Thymus (tissue), 14 donors: ENCODE measurements at places on chromosomes 3 and 15. TPM values are rescaled to one million over a fixed set of nuclear protein-coding genes. Genes with fewer than 3 reads are reported as not detected.

DNA sequence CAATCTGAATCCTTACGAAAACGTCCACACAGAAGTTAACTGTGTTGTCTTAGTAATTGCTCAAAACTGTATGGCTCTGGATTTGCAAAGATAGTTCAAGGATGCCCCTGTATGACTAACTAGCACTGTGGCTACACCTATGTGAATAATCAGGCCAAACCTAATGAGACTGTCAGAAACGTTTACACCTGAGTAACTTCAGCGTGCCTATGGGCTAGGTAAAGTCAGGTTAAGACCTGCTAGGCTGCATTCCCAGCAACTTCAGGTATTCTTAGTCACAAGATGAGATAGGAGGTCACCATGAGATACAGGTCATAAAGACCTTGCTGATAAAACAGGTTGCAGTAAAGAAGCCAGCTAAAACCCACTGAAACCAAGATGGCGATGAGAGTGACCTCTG, 87.8 kb upstream of the PLXND1 start:
- no peak for DNase-seq
- H3K4me3 ChIP-seq = no peak overlapping the region
- no peak overlapping the region for H3K27ac ChIP-seq
- H3K27me3 ChIP-seq = no peaks in the 10 kb centered on the region
- peaks cover 6% of the 10 kb centered on the region for H3K36me3 ChIP-seq

DNA sequence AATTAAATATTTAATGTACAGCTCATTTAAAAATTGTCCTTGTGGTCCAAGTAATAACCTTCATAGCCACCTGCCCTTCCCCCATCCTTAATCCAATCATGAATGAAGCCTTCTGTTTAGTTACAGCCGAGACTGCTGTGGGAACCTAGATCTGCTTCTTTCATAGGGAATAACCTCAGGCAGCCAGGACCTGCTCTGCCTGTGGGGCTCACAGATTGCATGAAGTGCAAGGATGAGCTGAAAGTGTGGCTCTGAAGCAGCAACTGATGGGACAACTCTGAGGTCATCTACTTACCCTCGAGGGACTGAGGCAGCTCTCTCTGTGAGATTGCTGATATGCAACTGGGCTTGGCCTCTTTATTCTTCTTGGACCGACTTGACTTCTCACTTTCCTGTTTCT, 169.8 kb downstream of the POTEB3 start:
- H3K4me3 ChIP-seq = no peak overlapping the region
- no peak overlapping the region for H3K27ac ChIP-seq
- no peaks in the 10 kb centered on the region for H3K36me3 ChIP-seq
- no peaks in the 10 kb centered on the region for H3K27me3 ChIP-seq

GRCh38 chr3:16319307-16319706, 54.3 kb downstream of the OXNAD1 start:
- peaks cover 98% of the 10 kb centered on the region for H3K36me3 ChIP-seq
- DNase-seq = no peak
- no peak overlapping the region for H3K4me3 ChIP-seq
- no peak overlapping the region for H3K27ac ChIP-seq
- H3K27me3 ChIP-seq = no peaks in the 10 kb centered on the region

- H3K27me3 ChIP-seq = no peaks in the 10 kb centered on the region
- DNase-seq = no peak
- H3K36me3 ChIP-seq = no peaks in the 10 kb centered on the region
- no peak overlapping the region for H3K4me3 ChIP-seq
- H3K4me1 ChIP-seq = no peaks in the 10 kb centered on the region
- H3K27ac ChIP-seq = no peak overlapping the region
Observed at GRCh38 chr15:20349774-20350498, 191.7 kb downstream of the GOLGA6L6 start.

- H3K36me3 ChIP-seq = no peaks in the 10 kb centered on the region
- H3K4me3 ChIP-seq = no peak overlapping the region
- DNase-seq = no peak
- H3K4me1 ChIP-seq = no peaks in the 10 kb centered on the region
Observed at GRCh38 chr3:41304593-41304992, 105.3 kb downstream of the CTNNB1 start.

DNA sequence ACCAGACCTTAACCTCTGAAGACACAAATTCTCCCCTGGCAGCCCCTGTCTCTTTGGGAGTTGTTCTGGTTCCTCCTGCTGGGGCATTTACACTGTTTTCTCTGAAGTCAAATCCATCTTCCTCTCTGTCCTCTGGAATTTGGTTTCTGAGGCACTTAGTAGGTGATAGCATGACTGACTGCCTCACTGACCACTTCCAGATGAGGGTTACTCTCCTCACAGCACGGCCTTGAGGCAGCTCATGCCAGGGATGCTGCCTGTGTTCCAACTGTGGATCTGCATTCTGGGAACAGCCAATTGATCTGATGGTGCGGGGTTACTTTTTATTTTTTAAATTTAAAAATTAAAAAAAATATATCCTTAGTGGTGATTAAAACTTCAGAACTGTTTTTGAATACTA, 140.9 kb upstream of the ROPN1 start:
- no peak overlapping the region for H3K27ac ChIP-seq
- peaks cover 2% of the 10 kb centered on the region for H3K27me3 ChIP-seq
- H3K4me3 ChIP-seq = no peak overlapping the region
- no peak for DNase-seq
- no peaks in the 10 kb centered on the region for H3K4me1 ChIP-seq

DNA sequence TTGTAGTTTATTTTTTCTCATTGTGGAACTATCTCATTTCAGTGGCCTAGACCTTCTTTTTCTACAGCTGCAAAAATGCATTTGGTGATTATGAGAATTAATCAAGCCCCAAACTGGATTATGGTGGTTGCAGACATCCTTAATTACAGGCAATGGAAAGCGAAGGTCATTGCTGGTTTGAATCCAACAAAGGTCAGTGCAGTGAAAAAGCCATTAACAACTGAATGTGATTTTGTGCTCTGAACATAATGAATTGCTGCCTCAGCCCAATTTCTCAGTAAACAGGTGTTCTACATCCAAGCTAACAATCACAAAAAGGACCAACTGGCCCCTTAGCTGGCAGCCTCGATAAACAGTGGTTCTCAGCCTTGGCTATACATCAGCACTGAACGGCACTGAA, 260.1 kb upstream of the DPPA4 start:
- no peaks in the 10 kb centered on the region for H3K36me3 ChIP-seq
- H3K4me3 ChIP-seq = no peak overlapping the region
- no peaks in the 10 kb centered on the region for H3K27me3 ChIP-seq

- no peak overlapping the region for H3K27ac ChIP-seq
- DNase-seq = no peak
- no peaks in the 10 kb centered on the region for H3K27me3 ChIP-seq
Observed at GRCh38 chr15:91200101-91200754, 100.2 kb downstream of the SV2B start.

- H3K27me3 ChIP-seq = no peaks in the 10 kb centered on the region
- H3K4me3 ChIP-seq = no peak overlapping the region
- no peak overlapping the region for H3K27ac ChIP-seq
- H3K36me3 ChIP-seq = peaks cover 21% of the 10 kb centered on the region
Observed at GRCh38 chr3:177137774-177138705, 59.2 kb downstream of the TBL1XR1 start.

- peaks cover 2% of the 10 kb centered on the region for H3K27me3 ChIP-seq
- no peak overlapping the region for H3K4me3 ChIP-seq
- no peaks in the 10 kb centered on the region for H3K36me3 ChIP-seq
- no peak overlapping the region for H3K27ac ChIP-seq
- H3K4me1 ChIP-seq = peaks cover 61% of the 10 kb centered on the region
Observed at GRCh38 chr3:125143982-125144652, 68.4 kb downstream of the SLC12A8 start.

- H3K27ac ChIP-seq = no peak overlapping the region
- H3K4me1 ChIP-seq = peaks cover 9% of the 10 kb centered on the region
- H3K36me3 ChIP-seq = no peaks in the 10 kb centered on the region
- H3K4me3 ChIP-seq = no peak overlapping the region
Observed at GRCh38 chr15:77104155-77104554, 33.2 kb upstream of the TSPAN3 start.

- H3K27me3 ChIP-seq = no peaks in the 10 kb centered on the region
- no peak overlapping the region for H3K4me3 ChIP-seq
- peaks cover 29% of the 10 kb centered on the region for H3K4me1 ChIP-seq
Observed at GRCh38 chr15:70087708-70088352, 9.9 kb downstream of the TLE3 start.

DNA sequence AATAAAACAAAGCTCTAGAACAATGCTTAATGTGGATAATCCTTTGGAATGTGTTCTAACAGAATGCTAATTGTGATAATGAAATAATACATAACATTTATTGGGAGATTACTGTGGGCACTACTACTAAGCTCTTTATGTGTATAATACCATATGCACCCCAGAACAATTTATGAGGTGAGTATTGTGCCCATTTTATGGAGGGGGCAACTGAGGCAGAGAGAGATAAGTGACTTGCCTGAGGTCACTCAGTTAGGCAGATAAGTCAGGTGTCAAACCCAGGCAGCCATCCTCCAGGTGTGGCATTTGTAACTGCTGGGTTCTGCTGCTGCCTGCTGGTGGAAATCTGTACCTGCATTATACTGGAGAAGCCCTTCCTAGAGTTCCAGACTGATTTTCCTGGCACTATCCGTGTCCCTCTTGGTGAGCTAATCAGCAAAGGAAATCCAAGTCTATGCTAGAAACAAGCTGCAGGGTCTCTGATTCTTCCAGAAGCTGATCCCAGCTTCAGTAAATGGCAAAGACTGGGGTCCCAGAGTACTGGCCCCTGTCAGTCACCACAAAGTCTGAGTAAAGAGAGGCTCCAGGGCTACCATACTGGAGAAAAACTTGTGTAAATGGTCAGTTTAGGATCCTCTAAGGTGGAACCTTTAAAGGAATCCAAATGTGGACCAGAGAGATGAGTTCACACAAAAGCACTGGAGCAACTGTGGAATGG, 22.6 kb upstream of the RBP1 start:
- H3K4me1 ChIP-seq = no peaks in the 10 kb centered on the region
- no peak for DNase-seq
- no peak overlapping the region for H3K27ac ChIP-seq
- H3K36me3 ChIP-seq = no peaks in the 10 kb centered on the region

DNA sequence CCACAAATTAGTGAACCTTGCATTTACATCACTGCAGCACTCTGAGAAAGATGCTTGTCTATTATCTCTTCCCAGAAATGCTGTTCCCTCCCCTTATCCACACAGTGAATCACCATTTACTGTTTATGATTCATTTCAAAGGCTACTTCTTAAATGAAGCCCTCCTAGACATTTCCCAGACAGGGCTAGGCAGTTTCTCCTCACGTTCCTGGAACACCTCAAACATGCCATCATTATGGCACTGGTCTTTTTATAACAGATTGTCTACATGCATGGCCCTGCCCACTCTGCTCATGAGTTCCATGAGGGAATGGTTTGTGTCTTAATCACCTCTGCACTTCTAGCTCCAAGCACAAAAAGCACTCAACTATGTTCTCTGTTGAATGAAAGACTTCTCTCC, 32.2 kb upstream of the TM2D3 start:
- no peaks in the 10 kb centered on the region for H3K27me3 ChIP-seq
- no peaks in the 10 kb centered on the region for H3K4me1 ChIP-seq
- no peak overlapping the region for H3K4me3 ChIP-seq
- no peak overlapping the region for H3K27ac ChIP-seq
- no peak for DNase-seq

GRCh38 chr3:50304601-50305000, 1.2 kb upstream of the HYAL1 start:
- no peaks in the 10 kb centered on the region for H3K36me3 ChIP-seq
- DNase-seq = no peak
- no peak overlapping the region for H3K27ac ChIP-seq
- H3K4me1 ChIP-seq = peaks cover 5% of the 10 kb centered on the region

- no peaks in the 10 kb centered on the region for H3K4me1 ChIP-seq
- H3K36me3 ChIP-seq = no peaks in the 10 kb centered on the region
Observed at GRCh38 chr15:62440362-62441105, 275.4 kb upstream of the C2CD4B start.

The GOLGA6L24 gene
- total RNA-seq = not detected

The ARGFX gene
- total RNA-seq = not detected

The SPATA12 gene
- 0.05 TPM for total RNA-seq

The AMOTL2 gene
- 3.6 TPM for total RNA-seq

The ATRIP gene
- 6.2 TPM for total RNA-seq

The THAP10 gene
- 0.52 TPM for total RNA-seq

The TOP2B gene
- 186 TPM for total RNA-seq
